ENCODE measurements at places on chromosomes 2 and 18.

DNA sequence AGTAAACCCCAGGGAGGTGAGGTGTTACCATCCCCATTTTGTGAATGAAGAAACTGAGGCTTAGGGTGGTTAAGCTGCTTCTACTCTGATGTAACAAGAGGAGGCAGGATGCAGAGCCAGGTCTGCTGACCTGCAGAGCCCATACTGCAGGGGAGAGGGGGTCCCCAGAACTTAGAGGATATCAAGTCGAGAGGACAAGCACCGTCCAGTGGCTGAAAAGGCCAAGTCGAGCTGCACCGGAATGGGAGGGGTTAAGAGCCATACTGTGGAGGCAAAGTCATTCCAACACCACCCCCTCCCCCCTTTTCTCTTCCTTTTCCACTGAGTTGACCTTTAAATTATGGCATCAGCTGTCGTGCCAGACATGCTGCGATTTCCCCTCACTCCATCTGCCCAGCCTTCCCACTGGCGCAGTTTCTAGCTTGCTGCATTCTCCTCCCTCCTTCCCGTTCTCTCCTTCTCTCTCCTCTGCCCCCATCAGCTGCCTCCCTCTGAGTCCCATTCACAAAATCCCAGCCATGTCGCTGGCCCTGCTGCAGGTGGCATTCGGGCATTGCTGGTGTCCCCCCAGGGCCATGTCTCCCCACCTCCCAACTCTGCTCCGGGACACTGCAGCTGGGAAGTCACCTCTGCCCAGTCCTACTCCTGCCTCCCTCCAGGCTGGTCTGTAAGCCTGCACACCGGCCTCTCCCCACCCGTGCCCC is 346.9 kb downstream of the DYSF start:
- DNase-seq: no peak

DNA sequence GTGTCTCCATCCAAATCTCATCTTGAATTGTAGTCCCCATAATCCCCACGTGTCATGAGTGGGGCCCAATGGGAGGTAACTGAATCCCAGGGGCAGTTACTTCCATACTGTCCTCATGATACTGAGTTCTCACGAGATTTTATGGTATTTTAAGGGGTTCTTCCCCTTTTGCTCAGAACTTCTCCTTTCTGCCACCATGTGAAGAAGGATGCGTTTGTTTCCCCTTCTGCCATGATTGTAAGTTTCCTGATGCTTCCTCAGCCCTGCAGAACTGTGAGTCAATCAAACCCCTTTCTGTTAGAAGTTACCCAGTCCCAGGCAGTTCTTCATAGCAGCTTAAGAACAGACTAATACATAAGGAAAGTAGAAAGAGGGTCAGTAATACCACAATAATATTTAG is 480.4 kb downstream of the KCNJ3 start:
- DNase-seq: no peak

DNA sequence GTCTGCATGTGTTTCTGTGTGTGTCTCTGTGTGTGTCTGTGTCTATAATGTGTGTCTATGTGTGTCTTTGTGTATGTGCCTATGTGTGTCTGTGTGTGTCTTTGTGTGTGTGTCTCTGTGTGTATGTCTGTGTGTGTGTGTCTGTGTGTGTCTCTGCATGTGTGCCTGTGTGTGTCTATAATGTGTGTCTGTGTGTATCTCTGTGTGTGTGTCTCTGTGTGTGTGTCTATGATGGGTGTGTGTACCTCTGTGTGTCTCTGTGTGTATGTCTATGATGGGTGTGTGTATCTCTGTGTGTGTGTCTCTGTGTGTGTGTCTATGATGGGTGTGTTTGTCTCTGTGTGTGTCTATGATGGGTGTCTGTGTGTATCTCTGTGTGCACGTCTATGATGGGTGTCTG is 126.2 kb upstream of the GPC1 start:
- DNase-seq: no peak

DNA sequence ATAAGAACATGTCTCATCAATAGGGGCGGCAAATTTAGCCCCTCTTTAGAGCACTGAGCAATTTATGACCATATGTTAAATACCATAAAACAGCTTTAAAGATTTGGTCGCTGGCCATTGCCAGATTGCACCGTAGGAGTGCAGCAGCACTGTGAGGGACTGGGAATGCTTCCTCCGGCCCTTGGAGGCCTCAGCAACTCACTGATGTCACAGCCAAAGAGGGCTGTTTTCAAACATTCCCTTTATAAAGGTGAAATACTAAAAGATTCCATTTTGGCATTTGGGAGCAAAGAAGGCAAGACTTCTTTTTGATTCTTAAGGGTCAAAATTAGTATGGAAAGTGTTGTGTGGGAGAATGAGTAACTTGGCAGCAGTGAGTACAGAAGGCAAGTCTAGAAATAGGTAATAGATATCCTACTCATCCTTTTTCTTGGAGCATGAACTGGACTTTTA is 63.7 kb downstream of the BABAM2 start:
- no peak for DNase-seq

- peak; percentile 40 for DNase-seq
These were observed 750 bp downstream of the STRADB start for GRCh38 chr2:201452058-201452921.

DNA sequence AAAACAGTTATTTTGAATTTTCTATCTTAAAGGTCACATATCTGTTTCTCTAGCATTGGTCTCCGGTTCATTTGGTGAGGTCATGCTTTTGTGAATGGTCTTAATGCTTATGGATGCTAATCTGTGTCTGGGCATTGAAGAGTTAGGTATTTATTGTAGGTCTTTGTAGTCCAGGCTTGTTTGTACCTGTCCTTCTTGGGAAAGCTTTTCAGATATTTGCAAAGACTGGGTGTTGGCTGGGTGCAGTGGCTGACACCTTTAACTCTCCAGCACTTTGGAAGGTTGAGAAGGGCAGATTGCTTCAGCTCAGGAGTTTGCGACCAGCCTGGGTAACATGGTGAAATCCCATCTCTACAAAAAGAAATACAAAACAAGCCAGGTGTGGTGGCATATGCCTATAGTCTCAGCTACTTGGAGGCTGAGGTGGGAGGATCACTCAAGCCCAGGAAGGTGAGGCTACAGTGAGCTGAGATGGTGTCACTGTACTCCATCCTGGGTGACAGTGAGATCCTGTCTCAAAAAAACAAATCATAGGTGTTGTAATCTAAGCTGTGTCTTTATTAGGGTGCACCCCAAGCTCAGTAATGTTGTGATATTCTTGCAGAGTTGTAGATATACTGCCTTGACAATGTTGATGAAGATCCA is 82.3 kb downstream of the FAM117B start:
- DNase-seq: no peak

- DNase-seq: no peak
These were observed 82.4 kb downstream of the MTCL1 start for GRCh38 chr18:8787794-8788193.

- peak; percentile 66 for DNase-seq
These were observed 59.6 kb downstream of the SP110 start for GRCh38 chr2:230160112-230160660.

GRCh38 chr2:8685697-8686358 is 4.0 kb downstream of the ID2 start:
- peak; percentile 57 for DNase-seq

DNA sequence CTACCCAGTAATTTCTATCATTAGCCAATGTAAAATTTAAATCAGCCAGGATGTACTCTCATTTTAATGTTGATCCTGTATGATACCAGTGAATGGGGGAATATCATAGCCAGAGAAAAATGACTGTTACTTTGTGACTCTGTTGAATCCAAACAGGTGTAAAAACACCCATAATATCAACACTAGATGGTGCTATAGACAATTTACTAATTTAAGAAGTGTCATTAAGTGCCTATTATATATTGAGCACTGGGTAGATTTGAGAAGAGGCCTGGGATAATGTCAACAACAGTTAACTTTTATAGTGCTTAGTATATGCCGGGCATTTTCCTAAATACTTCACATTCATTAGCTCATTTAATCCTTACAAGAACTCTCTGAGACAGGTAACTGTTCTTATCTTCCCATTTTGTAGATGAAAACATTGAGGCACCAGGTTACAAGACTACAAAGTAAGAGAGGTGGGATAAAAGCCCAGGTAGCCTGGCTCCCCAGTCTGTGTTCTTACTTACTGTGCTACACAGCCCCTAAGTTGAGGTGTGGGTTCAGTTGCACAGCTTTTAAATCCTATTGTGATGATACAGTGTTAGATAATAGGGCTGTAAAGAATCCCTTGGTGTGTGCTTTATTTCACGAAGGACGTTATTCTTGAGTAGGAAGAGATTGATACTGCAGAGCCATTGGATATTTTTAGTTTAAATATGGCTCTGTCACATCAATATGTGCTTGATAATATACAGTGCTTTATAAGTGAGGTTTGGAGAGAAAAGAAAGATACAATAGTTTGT is 325.5 kb downstream of the AGPS start:
- DNase-seq: peak; percentile 32

- peak; percentile 72 for DNase-seq
These were observed 82.0 kb upstream of the RANBP2 start for GRCh38 chr2:108637304-108637669.

- DNase-seq: no peak
These were observed 372.9 kb downstream of the THSD7B start for GRCh38 chr2:137138263-137138662.

DNA sequence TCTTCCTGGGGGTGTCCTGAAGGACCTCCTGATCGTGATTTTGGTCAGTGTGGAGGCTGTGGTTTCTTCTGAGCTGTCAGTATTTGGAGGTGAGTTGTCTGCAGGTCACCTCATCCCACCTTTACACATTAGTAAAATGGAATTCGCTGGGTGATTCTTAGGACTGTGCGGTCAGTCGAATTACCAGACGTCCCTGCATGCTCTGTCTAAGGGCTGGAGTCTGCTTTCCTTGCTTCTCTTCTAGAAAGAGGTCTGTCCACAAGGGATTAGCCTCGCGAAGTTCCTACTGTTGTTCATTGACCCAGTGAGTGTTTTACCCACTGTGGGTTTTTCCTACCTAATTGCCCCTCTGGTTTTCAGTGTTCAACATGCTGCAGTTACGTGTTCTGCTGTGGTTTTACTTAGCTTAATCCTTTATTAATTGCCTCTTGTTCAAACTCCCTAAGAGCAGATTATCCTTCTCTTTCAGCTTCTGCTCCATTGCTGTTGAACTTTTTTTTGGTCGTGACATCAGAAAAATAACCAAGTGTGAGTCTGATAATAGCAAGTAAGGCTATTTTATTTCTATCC is 183.4 kb downstream of the NEDD4L start:
- DNase-seq: no peak

DNA sequence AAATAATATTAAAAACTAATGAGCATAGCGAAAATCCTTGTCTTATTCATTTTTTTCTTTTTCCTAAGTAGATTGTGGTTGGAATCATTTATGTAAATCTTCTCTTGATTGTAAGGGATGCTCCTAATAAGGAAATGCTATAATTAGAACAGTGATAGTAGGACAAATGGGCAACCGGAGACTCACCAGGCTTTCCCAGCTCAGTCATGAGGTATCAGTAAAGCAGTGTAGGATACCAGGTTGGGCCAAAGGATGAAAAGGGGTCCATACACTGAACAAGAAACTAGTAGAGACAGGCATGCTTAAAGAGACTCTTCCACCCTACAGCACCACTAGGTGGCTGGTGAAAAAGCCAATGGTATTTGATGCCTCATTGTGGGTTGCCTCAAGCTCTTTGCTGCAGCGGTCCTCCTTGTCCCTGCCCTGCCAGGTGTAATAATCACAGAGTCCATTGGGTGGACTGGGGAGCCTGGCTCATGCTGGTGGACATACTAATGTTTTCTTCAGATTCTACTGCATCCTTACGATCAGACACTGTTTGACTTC is 71.4 kb upstream of the FAM98A start:
- DNase-seq: no peak

DNA sequence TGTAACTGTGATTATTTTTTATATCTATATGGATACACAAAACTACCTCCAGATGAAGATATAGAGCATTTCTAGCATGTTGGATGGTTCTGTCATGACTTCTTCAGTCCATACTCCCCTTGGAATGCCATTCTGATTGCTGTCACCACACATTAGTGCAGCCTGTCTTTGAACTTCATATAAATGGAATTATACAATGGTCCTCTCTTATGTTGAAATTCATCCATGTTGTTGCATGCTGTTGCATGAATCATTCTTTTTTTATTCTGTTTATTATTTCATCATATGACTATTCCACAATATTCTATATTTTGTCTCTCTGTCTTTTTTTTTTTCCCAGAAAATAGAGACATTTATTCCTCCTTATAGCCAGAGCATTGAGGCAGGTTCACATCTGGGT is 74.1 kb downstream of the OSBPL6 start:
- no peak for DNase-seq

GRCh38 chr2:239190921-239191885 is 209.6 kb downstream of the HDAC4 start:
- DNase-seq: no peak

- no peak for DNase-seq
These were observed 1377.6 kb upstream of the PIK3C3 start for GRCh38 chr18:40577239-40577980.

DNA sequence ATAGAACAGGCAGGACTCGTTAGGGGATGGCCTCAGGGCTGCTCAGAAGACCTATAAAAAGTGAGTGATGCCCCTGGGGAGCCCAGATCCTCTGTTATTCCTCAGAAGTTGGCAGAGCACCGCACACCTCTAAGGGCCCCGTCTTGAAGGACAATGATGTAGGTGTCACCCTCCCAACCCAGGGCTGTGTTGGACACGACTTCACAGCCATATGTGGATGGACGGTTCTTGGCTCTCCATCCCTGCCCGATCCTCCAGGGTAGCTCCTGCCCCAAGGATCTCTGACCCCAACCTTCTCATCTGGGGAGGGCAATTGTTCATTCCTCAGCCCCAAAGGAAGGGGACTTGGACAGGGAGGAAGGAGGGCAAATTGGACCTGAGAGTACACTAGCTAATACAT is 246.1 kb downstream of the DYSF start:
- DNase-seq: no peak

GRCh38 chr2:233202531-233202944 is 48.9 kb upstream of the ATG16L1 start:
- DNase-seq: no peak

- no peak for DNase-seq
These were observed 45.3 kb downstream of the EDAR start for GRCh38 chr2:108943751-108944150.

DNA sequence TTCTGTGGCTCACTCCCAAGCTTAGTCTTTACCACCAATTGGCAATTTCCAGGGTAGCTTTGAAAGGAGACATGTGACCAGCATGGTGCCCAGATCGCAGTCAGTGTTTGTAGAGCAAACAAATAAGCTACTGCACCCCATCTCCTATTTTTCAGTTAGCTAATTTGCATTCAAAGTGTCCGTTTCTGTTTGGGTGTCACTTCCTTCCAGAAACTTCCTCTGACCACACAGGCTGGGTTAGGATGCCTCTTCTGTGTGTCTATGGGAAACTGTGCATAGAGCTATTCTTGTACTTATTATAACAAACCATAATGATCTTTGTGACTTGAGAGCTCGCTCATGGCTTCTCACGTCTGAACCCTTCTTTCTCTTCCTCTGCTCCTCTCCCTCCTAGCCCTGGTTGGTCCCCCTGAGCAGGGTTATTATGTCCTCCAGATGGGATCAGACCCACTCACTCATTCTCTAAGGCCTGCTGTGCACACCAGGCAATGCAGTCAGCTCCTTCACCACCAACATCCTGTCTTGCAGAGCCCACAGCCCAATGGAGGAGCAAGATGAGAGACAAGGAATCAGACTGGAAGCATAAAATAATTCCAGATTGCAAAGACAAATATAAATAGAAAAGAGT is 101.2 kb upstream of the ALK start:
- DNase-seq: no peak

GRCh38 chr2:16127958-16128357 is 187.6 kb downstream of the MYCN start:
- no peak for DNase-seq

All from hematopoietic multipotent progenitor cell treated with erythropoietin and hydrocortisone succinate and interleukin-3 and kit ligand, for 8 days (in vitro differentiated cells).